ENCODE measurements at places on chromosomes 4 and X.

- no peak for DNase-seq
Measured at GRCh38 chr4:114263233-114263632, 283.8 kb upstream of the ARSJ start.

- DNase-seq, result no peak
Measured at GRCh38 chr4:129453524-129454200, 357.7 kb downstream of the C4orf33 start.

GRCh38 chr4:98110929-98111328, 32.3 kb downstream of the STPG2 start:
- DNase-seq, result no peak

- DNase-seq, result no peak
Measured at GRCh38 chrX:1354036-1355019, 17.7 kb downstream of the IL3RA start.

- no peak for DNase-seq
Measured at GRCh38 chrX:149996515-149996914, 58.2 kb upstream of the EOLA2 start.

DNA sequence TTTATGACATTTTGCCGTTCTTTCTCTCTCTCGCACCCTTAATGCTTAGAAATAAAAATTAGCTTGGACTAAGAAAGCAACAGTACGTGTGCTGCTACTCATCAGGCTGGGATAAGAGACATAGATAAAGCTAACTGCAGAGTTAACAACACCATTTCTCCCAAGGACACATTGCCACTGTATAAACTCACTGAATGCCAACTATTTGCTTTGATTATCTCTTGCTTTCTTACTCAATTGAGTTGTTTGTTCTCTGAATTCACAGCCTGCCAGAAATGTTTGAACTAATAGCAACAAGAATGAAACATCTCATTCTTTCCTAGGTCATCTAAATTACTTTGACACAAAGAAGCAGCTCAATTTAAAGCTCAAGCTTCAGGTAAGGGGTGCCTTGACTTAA, 34.6 kb downstream of the F8 start:
- DNase-seq, result no peak

DNA sequence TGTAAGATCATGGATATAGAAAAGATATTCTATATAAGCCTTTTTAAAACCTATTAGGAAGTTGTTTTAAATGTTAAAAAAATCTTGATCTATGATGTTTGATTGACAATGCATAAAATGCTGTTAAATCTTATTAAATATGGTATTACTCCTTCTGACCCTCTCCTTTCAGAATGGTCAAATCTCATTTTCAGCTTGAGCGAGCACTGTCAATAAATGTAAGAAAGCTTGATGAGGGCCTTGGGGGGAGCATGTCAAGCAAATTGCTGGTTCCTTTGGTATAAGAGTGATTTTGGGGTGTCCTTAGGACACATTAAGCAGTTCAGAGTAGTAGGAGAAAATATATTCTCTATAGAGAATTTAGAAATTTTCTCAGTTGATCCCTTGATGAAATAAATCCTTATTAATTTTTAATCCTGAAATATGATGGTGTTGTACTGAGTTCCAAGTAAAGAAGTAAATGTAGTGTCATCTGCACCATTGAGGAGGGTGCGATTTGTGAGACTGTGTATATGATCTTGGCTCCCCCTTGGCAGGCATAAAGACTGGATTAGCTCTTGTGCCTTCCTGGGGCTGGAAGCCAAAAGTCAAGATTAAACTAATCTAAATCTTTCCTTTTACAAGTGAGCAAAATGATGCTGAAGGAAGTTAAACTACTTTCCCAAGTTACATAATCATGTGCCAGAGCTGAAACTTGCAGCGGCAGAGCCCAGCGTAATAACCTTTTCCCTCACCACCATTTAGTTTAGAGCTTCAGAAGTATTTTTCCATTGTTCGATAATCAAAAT, 82.6 kb upstream of the ANK2 start:
- DNase-seq, result no peak

DNA sequence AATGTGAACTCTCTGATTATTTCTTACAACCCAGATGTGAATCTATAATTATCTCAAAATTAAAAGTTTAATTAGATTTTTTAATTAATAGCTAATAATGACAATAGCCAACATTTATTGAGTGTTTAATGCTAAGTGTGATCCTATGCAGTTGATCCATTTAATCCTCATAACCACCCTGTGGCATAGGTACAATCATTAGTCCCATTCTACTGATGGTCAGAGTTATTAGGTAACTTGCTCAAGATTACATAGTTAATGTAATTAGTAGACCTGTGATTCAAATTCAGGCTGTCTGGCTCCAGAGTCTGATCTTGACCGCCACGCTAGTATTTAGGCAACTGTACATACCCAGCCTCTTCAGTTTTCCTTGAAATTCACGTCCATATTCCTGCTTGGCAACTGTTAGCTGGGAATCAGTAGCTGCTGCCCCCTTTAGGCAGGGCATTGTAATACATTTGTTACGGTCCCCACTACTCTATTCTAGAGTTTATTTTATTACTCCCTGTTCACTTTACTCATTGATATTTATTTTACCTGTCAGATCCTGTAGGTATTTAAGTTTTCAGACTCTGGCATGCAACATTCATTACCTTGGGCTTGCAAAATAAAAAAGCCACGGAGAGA, 20.6 kb upstream of the TEC start:
- no peak for DNase-seq

GRCh38 chr4:109432696-109433095, 919 bp upstream of the SEC24B start:
- DNase-seq, result no peak

DNA sequence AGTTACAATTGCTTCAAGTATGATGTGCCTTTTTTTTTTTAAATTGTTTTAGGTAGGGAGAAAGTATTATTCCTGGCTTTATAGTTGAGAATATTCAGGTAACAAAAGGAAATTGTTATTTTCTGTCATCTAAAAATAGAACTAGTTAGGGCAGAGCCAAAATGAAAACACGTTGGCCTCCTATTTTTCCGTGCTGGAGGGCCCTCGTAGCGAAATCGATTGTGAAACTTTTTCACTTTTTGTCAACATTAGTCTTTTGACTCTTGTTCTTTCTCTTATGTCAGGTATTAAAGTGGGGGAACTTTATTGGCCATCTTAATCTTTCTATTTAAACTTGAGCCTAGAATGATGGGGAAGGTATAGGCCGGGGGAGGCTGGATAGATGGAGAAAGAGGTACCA, 104.9 kb downstream of the ARHGAP10 start:
- no peak for DNase-seq

GRCh38 chrX:43976205-43976604, 3.0 kb upstream of the NDP start:
- DNase-seq, result no peak

DNA sequence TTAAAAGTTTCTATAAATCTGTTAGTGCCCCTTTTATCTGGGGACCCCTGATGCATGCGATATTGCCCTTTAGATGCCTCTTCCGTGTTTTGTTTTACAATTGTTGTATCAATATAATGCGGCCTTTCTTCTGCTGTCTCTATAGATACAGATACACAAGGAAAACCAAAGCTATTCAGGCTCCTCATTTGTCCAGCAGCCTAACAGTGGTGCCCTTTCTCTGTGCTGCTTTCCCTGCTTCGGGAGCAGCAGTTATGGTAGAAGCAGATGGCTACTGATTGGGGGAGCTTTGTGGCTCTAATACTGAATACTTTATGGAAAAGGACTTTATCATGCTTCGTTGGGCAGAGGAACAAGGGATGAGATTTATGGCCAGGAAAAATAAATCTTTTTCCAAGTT, 10.6 kb upstream of the PRDM8 start:
- no peak for DNase-seq

- DNase-seq, result no peak
Measured at GRCh38 chr4:86326400-86326799, 33.5 kb downstream of the MAPK10 start.

GRCh38 chr4:155906554-155907247, 3.2 kb downstream of the TDO2 start:
- no peak for DNase-seq

DNA sequence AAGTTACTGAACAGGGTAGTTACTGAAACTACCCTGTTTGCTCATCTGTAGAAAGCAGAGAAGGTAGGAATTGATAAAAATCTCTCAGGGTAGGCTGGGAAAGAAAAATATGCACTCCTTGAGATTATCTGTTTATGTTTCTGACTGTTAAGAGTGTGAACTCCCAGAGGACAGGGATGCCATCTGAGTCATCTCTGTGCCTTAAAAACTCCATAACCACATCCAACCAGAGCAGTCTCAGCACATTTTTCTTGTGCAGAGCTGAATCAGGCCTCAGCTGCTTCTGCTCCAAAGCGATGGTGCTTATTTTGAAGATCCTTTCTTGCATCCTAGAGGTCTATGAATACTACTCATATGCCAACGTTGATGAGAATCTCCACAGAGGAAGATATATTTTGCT, 9.9 kb downstream of the CENPVL3 start:
- no peak for DNase-seq

GRCh38 chrX:37075892-37076595, 67.9 kb downstream of the FAM47C start:
- no peak for DNase-seq

- no peak for DNase-seq
Measured at GRCh38 chrX:22136711-22137110, 104.6 kb downstream of the PHEX start.

DNA sequence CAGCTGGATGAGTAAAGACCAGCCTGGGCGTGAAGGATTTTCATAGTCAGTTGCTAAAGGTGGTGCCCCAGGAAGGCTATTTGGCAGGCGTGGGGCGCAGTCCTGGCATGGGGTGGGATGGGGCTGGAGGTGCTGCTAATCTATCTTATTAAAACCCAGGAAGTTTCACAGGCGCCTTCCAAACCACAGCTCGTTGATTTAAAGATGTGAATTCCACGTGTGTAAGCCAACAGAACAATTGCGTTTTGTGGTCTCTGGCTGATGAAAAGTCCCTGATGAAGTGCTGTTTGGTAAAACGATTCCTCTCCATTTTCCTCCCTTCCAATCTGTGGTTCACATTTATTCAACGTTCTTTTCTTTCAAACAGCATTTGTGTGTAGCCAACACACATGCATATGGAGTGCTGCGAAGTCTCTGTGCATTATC, 105.0 kb downstream of the TBL1X start:
- no peak for DNase-seq

DNA sequence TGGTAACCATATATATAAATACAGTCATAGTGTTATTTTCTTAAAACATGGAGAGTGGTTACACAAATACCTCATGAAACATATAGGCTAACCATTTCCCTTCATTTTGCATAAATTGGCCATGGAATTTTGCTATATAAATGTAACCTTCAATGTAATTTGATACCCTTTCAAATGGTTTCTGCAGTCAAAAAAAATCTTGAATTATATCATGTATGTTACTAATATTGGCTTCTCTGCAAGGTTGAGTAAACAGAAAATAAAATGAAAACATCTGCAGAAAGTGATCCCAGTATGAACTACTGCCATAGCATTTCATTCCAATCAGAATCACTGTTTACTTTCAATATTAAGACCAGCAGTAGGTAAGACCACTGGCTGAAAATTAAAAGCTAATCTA, 1165.9 kb upstream of the TENM3 start:
- DNase-seq, result no peak

DNA sequence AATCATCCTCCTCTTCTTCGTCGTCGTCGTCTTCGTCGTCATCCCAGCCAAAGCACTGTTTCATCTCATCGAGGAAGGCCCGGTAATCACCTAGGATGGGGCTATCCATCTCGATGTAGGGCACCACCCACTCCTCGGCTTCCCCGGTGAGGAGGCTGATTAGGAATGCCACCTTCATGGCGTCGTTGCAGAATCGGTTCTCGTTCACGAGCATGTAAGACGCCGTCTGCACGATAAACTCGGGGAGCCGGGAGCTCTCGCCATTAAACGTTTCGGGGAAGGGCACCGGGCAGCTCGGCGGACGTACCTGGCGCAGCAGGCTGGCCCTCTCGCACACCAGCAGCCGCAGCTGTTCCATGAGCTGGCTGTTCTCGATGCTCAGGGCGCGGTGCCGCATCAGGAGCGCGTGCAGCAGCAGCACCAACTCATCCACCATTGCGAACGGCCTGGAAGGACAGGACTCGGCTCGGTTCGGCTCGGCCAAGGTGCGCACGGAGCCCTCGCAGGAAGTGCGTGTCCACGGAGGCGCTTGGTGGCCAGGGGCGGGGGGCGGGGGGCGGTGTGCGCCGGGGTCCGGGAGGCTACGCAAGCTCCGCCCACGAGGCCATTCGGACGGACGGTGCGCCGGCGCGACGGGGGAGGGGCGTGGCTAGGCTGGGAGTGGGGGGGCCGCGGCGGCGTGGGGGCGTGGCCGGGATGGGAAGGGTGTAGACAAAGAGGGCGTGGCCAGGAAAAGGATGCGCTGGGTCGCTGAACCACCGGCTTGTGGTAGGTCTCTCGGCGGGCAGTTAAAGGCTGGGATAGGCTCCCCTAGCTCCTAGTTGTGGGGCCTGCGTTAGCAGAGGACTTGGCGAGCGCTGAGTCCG, at the start of gene LDOC1:
Gene LDOC1 (minus strand): TSS at position 544 of the 866 bp plus-strand sequence. CDS start 108 bp downstream, at position 436.
- DNase-seq, result peak; percentile 3

DNA sequence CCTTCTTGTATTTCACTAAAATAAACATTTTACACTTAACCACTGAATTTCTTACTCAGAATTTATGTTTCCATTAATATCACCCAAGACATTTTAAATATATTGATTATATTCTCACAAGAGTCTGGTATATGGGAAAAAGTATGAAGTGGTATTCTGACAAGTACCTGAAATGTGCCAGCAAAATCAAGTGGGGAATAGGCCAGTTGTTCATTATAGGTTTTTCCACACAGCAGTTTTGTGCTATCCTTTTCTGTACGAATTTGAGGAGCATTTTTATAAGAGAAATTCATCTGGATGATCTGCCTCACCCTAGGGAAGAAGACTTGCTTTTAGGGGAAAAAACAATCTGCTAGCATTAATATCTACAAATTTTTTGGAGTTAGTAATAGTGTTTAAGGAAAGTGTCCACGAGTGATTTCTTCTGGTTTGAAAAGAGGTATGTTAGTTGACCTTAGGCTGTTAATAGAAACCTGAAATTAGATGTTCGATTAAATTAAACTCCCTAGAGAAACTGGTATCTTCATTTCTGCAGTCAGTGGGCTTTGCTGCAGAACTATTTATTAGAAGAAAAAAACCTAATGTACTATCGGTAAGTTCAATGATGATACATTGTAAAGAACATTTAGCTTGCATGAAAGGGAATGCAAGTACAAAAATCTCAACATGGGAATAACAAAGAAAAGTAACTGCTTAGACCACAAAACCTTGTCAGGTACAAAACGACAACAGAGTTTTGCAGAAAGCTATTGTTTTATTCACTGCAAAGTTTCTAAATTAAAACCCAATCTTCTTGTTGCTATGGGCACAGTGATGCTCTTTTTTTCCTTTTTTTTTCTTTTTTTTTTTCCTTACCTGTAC, 1.8 kb downstream of the KLF3 start:
- no peak for DNase-seq

GRCh38 chrX:149531599-149531998, 9.2 kb upstream of the EOLA1 start:
- DNase-seq, result peak; percentile 32

GRCh38 chr4:154454710-154455109, 36.9 kb downstream of the DCHS2 start:
- no peak for DNase-seq

- no peak for DNase-seq
Measured at GRCh38 chr4:120080533-120080932, 13.9 kb upstream of the MAD2L1 start.
